ENCODE measurements at places on chromosomes 12 and 14. TPM values are rescaled to one million over a fixed set of nuclear protein-coding genes. Genes with fewer than 3 reads are reported as not detected.
A peak's percentile ranks its signal among the peaks of the same experiment; 100 is the strongest.

USP44 gene
- 0.73 TPM for total RNA-seq

CYP46A1 gene
- total RNA-seq, result 3.0 TPM

TSPAN8 gene
- total RNA-seq, result not detected

MYO1A gene
- 0.08 TPM for total RNA-seq

CIROP gene
- total RNA-seq, result not detected

CD69 gene
- 0.40 TPM for total RNA-seq

NINJ2 gene
- total RNA-seq, result 12.6 TPM

CNIH1 gene
- total RNA-seq, result 97.0 TPM

TMEM30B gene
- 0.27 TPM for total RNA-seq

PMCH gene
- not detected for total RNA-seq

GRCh38 chr14:53879022-53879686, 77.5 kb downstream of the BMP4 start:
- no peak for DNase-seq

GRCh38 chr12:92539976-92540781, 162.6 kb upstream of the PLEKHG7 start:
- DNase-seq, result peak; percentile 51

GRCh38 chr12:95227818-95228356, 10.3 kb downstream of the VEZT start:
- no peak for DNase-seq

GRCh38 chr12:88393017-88393767, 187.1 kb downstream of the KITLG start:
- DNase-seq, result no peak

GRCh38 chr14:97138801-97139200, 341.6 kb downstream of the VRK1 start:
- no peak for DNase-seq

- DNase-seq, result no peak
Measured at GRCh38 chr14:48086516-48086915, 411.1 kb upstream of the MDGA2 start.

DNA sequence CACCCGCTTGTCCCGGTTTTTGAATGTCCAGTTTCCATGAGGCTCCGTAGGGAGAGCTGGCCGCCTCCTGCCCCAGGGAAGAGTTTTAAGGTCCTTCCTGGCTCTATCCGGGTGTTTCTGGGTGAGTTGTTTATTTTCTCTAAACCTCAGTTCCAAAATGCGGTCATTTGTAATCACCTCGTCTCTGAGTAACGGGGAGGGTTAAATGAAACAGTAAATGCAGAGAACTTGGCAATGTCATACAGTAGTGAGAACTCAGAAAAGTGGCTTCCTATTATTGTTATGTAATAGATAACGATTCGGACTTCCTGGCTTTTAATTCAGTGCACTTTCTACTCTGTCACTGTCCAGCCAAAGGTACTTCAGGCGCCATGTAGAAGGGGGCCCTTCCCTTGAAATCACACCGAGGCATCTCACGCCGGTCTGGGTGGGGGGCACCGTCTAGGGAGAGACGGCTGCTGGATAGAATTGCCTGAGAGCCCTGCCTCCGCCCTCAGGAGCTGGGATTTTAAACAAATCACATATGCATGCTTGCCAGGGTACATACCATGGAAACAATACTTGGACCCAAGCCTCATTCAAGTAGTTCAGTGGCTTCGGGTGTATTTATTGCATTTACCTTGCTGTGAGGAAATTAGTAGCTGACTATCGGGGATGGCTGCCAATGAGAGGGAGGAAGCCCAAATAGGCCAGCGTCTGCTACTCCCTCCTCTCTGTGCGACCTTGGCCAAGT, 26.4 kb downstream of the NOS1 start:
- DNase-seq, result no peak

DNA sequence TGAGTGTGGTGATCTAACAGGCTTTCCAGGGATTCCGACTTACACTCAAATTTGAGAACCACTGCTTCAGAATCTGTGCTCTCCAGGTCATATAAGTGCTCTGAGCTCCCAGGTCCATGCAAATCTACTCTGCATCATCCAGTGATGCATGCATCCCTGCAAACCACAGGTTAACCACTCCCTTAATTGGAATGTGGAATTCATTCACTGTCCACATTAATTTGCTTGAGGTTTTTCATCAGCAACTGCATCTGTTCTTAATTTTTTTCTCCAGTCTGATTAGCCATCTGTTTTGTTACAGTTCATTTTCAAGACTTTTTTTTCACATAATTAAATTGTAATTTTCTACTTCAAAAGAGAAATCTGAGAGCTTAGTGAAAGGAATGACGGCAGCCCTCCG, 43.4 kb upstream of the RIN3 start:
- DNase-seq, result no peak

DNA sequence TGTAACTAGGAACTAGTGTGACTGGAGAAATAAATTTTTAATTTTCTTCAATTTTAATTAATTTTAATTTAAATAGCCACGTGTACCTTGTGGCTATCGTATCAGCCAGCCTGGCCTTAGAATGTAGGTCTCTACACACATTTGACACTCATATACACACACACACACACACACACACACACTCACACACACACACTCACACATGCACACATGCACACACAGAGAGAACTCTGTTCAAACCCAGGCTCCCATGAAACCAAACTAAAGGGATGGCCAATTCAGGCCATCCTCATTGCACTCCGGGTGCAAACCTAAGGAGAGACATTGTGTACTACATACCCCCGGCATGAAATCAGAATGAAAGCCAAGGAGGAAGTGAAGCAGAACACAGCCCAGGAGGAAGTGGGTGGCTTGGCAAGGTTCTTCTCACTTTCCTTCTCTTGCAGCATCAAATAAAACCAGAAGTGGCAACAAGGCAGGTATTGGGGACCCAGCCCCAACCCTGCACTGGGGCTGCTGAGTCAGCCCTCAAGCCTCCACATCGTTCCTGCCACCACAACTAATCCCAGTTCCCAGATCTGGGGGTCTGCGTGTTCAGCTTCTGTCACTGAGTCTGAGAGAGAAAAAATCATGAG, 26.2 kb upstream of the CHPT1 start:
- no peak for DNase-seq

DNA sequence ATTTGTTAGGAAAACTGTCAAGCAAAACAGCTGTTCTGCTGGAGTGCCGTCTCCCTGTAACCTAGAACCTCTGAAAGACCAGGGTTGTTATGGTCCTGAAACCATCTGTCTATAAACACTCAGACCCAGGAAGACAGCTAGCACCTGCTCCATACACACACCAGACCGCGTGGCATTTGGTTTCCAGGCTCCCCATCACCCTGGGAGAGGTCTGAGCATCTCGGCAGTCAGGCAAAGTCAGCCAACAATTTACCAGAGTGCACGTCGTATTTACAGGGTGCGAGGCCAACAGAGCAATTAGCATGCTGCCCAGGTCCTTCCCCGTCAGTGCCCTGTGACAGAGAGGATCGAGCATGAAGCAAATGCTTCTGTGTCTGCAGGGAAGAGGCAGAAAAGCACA, 272.5 kb downstream of the SLC15A4 start:
- DNase-seq, result no peak

- DNase-seq, result peak; percentile 71
Measured at GRCh38 chr14:52950410-52950897, 396 bp downstream of the FERMT2 start.

GRCh38 chr12:89789862-89790261, 81.2 kb upstream of the ATP2B1 start:
- no peak for DNase-seq

GRCh38 chr12:45273717-45274271, 57.9 kb downstream of the ANO6 start:
- DNase-seq, result no peak

DNA sequence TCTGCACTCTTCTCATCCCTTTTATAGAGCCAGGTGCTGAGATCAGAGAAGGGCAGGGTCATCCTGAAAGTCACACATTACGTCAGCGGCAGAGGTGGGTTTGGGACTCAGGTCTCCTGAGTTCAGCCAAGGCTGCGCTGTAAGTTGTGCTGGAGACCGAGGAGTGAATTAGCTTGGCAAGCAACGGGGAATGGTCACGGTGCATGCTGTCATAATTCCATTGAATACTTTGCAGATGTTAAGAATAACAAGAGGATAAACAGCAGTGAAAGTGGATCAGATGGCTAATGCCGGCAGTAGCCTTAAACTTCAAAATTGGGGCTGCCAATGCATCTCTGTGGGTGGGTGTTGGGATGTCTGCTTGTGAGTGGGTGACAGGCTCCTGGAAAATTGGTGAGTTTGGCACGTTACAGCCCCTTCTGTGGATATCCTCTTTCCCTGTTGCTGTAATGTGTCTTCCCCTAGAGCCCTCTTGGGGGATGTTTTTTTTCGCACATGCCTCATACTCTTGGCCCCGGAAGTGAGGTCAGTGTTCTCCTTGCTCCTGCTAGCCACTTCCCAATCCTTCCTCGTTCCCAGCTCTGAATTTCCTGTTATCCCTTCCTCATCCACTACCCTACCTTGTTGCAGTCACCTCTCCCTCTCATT, 287.1 kb upstream of the SRRM4 start:
- peak; percentile 39 for DNase-seq

All from Right ventricle myocardium superior (tissue), 1 donor.